ENCODE measurements at places on chromosomes 16 and 17.

- peaks cover 38% of the 10 kb centered on the region for H3K36me3 ChIP-seq
- no peak for DNase-seq
- H3K27me3 ChIP-seq, result no peaks in the 10 kb centered on the region
- H3K4me1 ChIP-seq, result peaks cover 20% of the 10 kb centered on the region
Measured at GRCh38 chr17:78705071-78705470, 77.0 kb downstream of the CYTH1 start.

DNA sequence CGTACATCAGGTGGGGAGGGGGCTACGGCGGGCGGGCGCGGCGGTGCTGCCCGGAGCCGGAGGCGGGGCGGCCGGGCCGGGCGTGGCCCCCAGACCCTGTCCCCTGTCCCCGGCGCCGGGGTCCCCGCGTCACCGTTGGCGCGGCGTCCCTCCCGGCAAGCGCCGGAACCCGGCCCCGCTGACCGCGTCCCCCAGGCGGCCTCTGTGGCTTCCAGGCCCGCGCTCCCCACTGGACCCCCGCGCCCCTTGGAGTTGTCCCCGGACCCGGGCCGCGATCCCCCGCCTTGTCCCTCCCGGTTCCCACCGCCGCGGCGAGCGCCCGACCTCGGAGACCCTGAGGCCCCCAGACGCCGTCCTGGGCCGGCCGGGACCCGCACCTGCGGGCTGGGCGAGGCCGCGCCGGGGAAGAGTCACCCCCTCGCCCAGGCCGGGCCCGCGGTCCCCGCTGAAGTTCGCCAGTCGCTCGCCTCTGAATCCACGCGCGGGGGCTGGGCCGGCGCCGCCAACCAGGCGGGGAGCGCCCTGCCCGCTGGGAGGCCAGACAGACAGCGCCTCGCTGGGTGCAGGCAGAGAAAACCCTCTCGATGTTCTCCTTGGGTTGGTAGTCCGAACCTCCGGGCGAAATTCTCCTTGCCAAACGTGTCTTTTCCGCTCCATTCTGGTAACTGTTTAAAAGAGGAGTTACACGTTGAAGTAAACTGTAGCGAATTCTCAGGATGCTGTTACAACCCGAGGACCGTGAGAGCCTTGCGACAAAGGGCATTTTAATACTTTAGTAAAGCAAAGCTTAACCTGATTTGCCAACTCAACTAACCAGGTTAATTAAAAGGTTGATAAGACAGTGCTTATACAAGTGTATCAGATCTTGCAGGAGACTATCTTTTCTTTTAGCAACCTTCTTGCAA lies 761 bp downstream of the GAN start:
- H3K27me3 ChIP-seq, result no peaks in the 10 kb centered on the region
- peak; percentile 13 for DNase-seq
- H3K4me1 ChIP-seq, result peaks cover 17% of the 10 kb centered on the region
- no peaks in the 10 kb centered on the region for H3K36me3 ChIP-seq

DNA sequence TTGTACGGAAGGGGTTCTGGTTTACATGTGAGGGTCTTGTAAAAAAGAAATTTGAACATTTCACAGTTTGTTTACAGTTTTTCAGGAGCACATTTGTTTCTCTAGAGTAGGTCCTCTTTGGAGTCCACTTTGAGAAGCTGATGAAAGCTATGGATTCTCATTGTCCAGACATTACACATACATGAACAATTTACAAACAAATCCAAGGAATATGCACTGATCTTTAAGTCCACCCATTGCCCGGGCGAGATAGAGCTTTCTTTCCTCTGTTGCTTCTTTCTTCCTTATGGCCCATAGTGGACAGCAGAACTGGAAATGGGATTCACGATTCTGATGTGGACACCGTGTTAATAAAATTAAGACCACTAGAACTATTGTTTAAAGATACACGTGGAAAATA lies 1.9 kb downstream of the DCAF7 start:
- peak overlapping the region; percentile 2 for H3K4me3 ChIP-seq
- H3K36me3 ChIP-seq, result peaks cover 7% of the 10 kb centered on the region
- peak overlapping the region; percentile 34 for H3K27ac ChIP-seq
- H3K27me3 ChIP-seq, result no peaks in the 10 kb centered on the region
- no peak for DNase-seq

DNA sequence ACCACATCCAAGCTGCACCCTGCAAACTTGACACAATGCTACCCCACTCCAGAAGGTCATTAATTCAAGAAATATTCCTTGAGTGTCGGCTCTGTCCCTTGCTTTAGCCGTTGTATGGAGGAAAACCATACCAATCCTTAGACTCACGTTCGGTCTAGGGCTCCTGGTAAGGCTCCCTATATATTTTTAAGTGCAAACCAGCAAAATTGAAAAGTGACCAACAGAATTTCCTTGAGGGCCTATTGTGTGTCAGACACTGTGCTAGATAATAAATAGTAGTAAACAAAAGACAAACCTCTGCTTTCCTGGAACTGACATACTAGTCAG lies 390 bp upstream of the BBS2 start:
- H3K4me3 ChIP-seq, result peak overlapping the region; percentile 99
- no peaks in the 10 kb centered on the region for H3K27me3 ChIP-seq
- no peak for DNase-seq
- no peaks in the 10 kb centered on the region for H3K36me3 ChIP-seq

GRCh38 chr17:72311004-72311403 lies 190.2 kb downstream of the SOX9 start:
- H3K4me1 ChIP-seq, result no peaks in the 10 kb centered on the region
- no peak for DNase-seq
- H3K27me3 ChIP-seq, result no peaks in the 10 kb centered on the region
- no peak overlapping the region for H3K27ac ChIP-seq

DNA sequence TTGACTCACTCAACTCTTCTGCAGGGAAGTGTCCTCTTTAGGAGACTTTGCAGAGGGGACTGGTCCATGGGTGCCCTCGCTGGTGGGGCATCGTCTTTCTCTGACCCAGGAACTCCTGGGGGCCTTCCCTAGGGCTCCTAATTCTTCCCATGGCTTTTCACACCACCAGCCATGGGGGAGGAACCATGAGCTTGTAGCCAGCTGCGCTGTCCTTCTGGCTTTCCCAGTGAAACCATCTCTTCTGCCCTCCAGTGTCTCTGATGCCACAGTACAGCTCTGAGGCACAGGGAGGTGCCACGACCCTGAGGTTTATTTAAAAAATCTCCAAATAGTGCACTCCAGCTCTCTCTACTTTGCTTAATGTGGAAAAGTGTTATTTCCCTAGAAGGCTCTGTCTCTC lies 78.6 kb downstream of the SDR42E1 start:
- H3K27ac ChIP-seq, result no peak overlapping the region
- no peak overlapping the region for H3K4me3 ChIP-seq
- no peaks in the 10 kb centered on the region for H3K36me3 ChIP-seq
- no peak for DNase-seq
- no peaks in the 10 kb centered on the region for H3K27me3 ChIP-seq

DNA sequence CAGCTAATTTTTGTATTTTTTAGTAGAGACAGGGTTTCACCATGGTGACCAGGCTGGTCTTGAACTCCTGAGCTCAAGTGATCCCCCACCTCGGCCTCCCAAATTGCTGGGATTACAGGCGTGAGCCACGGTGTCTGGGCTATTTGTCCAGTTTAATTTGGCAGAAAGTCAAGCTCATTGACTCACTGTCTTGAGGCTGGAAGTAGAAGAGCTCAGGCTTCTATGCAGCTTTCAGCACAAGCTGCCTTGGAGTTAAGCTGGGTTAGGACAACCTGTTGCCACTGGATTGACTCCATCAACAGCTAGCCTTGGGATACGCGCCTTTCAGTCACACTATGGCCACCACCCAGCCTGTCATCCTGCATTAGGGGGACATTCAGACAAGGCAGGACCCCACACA lies 76.2 kb upstream of the DNAH17 start:
- no peaks in the 10 kb centered on the region for H3K27me3 ChIP-seq
- DNase-seq, result no peak
- H3K36me3 ChIP-seq, result no peaks in the 10 kb centered on the region
- no peaks in the 10 kb centered on the region for H3K4me1 ChIP-seq
- H3K4me3 ChIP-seq, result no peak overlapping the region

DNA sequence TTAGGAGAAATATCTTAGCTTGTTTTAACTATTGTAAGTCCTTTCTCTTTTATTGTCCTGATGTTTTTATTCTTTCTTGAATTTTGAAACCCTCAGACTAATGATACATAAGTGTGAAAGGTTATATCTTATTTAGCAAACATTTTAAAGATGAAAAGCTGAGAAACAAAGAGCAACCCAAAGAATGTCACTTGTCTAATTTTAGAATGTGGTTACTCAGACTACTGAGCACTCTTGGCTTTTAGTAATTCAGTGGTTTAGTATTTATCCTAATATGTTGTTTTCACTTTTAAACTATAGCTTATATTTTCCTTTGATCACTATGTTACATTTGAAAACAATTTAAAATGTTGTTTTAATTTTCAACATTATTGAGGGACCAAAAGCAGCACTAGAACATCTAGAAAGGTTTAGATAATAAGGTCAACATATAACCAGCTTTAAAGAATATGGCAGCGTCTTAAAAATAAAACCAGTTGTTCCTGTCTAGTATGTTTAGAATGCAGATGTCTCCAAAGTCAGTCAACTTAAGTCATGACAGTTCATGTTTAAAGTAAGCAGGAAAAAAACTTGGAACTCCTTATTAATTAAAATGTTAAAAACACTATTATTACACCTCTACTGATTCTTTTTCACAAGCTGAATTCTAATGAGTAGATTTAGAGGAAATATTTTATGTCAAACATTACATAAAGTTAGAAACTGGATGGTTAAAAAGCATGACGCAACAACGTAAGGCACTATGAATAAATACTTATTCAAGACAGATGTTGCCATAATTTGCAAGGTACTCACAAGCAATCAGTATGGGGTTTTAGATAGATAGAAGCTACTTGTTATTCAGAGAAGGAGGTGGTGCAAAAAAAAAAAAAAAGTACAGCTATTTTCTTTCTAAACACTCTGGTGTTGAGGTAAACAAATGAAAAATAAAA lies 2.4 kb downstream of the MBTD1 start:
- no peaks in the 10 kb centered on the region for H3K27me3 ChIP-seq
- no peak for DNase-seq
- H3K4me3 ChIP-seq, result no peak overlapping the region
- H3K4me1 ChIP-seq, result peaks cover 35% of the 10 kb centered on the region
- H3K36me3 ChIP-seq, result peaks cover 16% of the 10 kb centered on the region

- no peaks in the 10 kb centered on the region for H3K27me3 ChIP-seq
- no peaks in the 10 kb centered on the region for H3K36me3 ChIP-seq
- no peak within 1 kb of the TSS for H3K27ac ChIP-seq
- DNase-seq, result no peak
- no peaks in the 10 kb centered on the region for H3K4me1 ChIP-seq
- H3K4me3 ChIP-seq, result no peak within 1 kb of the TSS
Measured at GRCh38 chr17:1270210-1271029, at the start of gene BHLHA9. Gene BHLHA9, plus strand, starts transcription at chr17:1270444. Its CDS starts 120 bp downstream, at chr17:1270564.

GRCh38 chr16:87412371-87412995 lies 20.3 kb downstream of the MAP1LC3B start:
- DNase-seq, result no peak
- H3K27me3 ChIP-seq, result no peaks in the 10 kb centered on the region
- no peak overlapping the region for H3K4me3 ChIP-seq

DNA sequence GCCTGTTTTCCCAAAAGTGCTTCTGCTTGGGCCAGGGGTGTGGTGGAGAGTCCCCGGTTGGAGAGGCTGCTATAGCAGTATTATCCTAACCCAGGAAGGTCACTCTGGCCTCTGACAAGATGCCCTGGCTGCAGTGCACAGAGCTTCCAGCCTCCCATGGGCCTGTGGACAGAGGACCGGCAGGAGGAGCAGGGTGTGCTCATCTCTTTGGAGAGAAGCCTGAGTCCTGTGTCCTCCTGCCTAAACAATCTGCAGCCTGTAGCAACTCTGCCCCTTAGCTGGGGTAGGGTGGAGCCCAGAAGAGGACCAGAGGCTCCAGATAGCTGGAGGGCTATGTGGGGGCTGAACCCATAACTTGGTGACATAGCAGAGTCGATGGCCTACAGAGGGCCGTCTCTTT lies 78.0 kb downstream of the MPRIP start:
- H3K4me3 ChIP-seq, result no peak overlapping the region
- peaks cover 52% of the 10 kb centered on the region for H3K4me1 ChIP-seq
- DNase-seq, result no peak
- no peaks in the 10 kb centered on the region for H3K36me3 ChIP-seq
- H3K27ac ChIP-seq, result peak overlapping the region; percentile 12
- no peaks in the 10 kb centered on the region for H3K27me3 ChIP-seq

GRCh38 chr16:55035029-55035428 lies 104.4 kb downstream of the IRX5 start:
- H3K4me3 ChIP-seq, result no peak overlapping the region
- DNase-seq, result no peak
- H3K36me3 ChIP-seq, result no peaks in the 10 kb centered on the region
- no peak overlapping the region for H3K27ac ChIP-seq
- no peaks in the 10 kb centered on the region for H3K27me3 ChIP-seq

DNA sequence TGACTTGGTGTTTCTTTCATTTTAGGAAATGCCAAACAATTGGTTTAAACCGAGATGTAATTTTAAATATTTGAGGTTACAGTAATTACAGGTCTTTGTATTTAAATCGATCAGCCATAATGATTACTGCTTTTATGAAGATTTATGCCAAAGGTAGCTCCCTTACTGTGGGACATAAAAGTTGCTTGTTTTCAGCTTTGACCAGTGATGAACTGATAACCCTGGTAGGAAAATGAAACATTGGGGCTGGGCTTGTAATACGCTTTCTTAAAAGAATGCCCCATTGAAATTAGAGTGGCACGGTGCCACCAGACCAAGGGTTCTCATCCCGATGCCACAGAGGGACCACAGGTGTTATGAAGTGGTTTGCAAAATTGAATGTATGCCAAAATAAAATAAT lies 7.3 kb downstream of the TNRC6A start:
- H3K4me1 ChIP-seq, result peaks cover 6% of the 10 kb centered on the region
- H3K27ac ChIP-seq, result no peak overlapping the region
- DNase-seq, result no peak
- H3K36me3 ChIP-seq, result peaks cover 3% of the 10 kb centered on the region

DNA sequence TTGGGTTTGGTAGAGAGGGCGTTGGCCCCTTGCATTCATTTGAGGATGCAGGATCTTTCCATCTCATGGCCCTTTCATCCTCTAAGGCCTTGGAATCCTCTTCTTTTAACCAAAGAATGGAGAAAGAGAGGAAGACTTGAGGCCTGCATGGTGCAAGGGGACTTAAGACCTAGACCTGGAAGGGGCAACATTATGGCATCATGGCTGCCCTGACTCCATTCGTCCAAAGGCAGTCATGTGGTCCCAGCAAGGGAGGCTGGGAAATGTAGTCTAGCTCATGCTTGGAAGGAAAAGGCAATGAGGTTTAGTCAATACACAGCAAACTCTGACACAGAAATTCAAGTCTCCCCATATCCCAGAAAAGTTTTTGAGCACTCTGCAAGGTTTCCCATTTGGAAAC lies 30.7 kb upstream of the CDRT4 start:
- no peak overlapping the region for H3K4me3 ChIP-seq
- DNase-seq, result no peak
- no peaks in the 10 kb centered on the region for H3K4me1 ChIP-seq
